Germinal center (tissue), 1 donor: ENCODE measurements at places on chromosomes 7 and 10.

GRCh38 chr10:78777466-78777865 is 291.3 kb upstream of the ZMIZ1 start:
- DNase-seq, result no peak

GRCh38 chr7:86991771-86992191 is 67.7 kb downstream of the ELAPOR2 start:
- no peak for DNase-seq

DNA sequence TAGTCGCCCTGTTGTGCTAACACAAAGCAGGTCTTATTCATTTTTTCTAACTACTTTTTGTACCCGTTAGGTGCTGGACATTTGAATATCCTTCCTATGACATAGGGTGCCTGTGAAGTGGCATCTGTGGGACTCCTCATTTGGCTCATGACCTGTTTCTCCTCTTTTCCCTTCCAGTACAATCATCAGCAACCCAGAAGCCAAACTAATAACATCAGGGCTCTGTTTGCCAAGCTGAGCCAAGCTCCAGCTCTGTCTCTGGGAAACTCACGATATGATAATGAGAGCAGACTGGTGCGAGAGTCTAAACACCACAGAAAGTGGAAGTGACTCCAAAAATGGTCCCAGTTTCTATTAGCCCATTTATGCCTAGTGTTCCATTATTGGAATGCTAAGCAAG is 92.0 kb downstream of the SVIL start:
- no peak for DNase-seq

DNA sequence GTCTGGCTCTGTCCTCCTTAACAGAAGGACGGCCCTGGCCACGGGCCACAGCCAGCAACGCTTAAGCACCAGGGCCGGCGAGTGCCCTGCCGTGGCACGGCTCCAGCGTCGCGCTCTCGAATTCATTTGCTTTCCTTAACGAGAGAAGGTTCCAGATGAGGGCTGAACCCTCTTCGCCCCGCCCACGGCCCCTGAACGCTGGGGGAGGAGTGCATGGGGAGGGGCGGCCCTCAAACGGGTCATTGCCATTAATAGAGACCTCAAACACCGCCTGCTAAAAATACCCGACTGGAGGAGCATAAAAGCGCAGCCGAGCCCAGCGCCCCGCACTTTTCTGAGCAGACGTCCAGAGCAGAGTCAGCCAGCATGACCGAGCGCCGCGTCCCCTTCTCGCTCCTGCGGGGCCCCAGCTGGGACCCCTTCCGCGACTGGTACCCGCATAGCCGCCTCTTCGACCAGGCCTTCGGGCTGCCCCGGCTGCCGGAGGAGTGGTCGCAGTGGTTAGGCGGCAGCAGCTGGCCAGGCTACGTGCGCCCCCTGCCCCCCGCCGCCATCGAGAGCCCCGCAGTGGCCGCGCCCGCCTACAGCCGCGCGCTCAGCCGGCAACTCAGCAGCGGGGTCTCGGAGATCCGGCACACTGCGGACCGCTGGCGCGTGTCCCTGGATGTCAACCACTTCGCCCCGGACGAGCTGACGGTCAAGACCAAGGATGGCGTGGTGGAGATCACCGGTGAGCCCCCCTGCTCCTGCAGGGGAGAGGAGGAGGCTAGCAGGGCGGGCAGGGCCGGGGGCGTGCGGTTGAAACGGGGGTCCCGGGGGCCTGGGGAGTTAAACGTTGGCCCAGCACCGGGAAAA is at the start of gene HSPB1:
HSPB1 (plus strand) TSS at position 327 of the 855 bp plus-strand sequence; CDS start at position 367, 40 bp downstream.
- DNase-seq, result peak; percentile 79

DNA sequence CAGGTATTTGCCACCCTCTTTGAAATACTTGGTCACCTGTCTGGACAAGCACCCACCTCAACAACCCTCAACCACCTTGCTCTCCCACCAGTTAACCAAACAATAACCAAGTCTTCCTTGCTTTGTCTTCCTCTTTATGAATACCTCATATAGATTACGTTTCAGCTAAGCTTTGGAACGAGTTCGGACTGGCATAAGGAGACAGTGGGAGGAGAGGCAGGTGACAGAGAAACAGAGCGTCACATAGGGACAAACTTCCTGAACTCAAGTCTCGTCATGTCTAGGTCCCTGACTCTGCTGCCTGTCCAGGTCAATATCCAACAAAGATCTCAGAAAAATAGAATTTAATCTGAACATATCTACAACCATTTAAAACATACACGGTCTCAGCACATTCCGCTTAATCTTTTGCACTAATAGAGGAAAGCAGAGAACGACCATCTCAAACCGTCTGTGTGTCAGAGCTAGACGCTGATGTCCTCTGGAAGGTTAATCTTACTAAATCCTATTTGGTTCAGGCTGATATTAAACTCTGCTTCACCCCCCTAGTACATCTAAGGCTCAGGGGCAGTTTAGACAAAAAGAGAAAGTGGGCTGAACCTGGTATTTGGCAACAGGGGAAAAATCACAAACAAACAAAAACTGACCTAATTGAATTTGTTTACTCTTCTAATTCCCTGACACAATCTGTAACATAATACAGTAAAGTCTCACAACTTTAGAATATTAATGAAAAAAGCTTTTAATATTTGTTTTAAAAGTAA is 26.4 kb upstream of the SVOPL start:
- no peak for DNase-seq
